Aortic smooth muscle cell (primary cell): ENCODE measurements at places on chromosomes 11 and 22. TPM values are rescaled to one million over a fixed set of nuclear protein-coding genes. Genes with fewer than 3 reads are reported as not detected.

Gene TMPRSS4
- total RNA-seq: under 0.01 TPM in 1 of 2 replicates, not detected in the other

Gene CRACR2B
- 4.6 and 4.9 TPM in 2 replicates for total RNA-seq

Gene SLC22A8
- total RNA-seq: not detected in 2 replicates

Gene RAB36
- 3.4 and 3.8 TPM in 2 replicates for total RNA-seq

Gene DGAT2
- 0.25 and 0.53 TPM in 2 replicates for total RNA-seq

Gene MYOD1
- not detected in 2 replicates for total RNA-seq

Gene TMEM191B
- 1.6 and 3.1 TPM in 2 replicates for total RNA-seq

Gene HMOX1
- total RNA-seq: 80.9 and 87.3 TPM in 2 replicates

Gene SERPIND1
- total RNA-seq: under 0.01 TPM in 1 of 2 replicates, not detected in the other

Gene GNAZ
- total RNA-seq: 1.8 and 2.8 TPM in 2 replicates

Gene VWCE
- total RNA-seq: 0.92 and 2.0 TPM in 2 replicates

Gene PRR5L
- 7.6 and 10.4 TPM in 2 replicates for total RNA-seq

Gene GGTLC2
- not detected in 2 replicates for total RNA-seq

Gene SLC22A24
- not detected in 2 replicates for total RNA-seq

Gene GRM5
- total RNA-seq: under 0.01 and 0.06 TPM in 2 replicates

Gene JAM3
- 61.9 and 71.5 TPM in 2 replicates for total RNA-seq

Gene TBX10
- not detected in 2 replicates for total RNA-seq

Gene KDELR3
- 95.3 and 125 TPM in 2 replicates for total RNA-seq

Gene OR51E1
- not detected in 2 replicates for total RNA-seq

Gene TRPM5
- not detected in 2 replicates for total RNA-seq

Gene OR51G2
- total RNA-seq: not detected in 2 replicates

Gene C11orf52
- 0.40 and 1.1 TPM in 2 replicates for total RNA-seq

Gene MS4A4A
- total RNA-seq: not detected in 2 replicates

Gene PTPRJ
- total RNA-seq: 6.9 and 9.8 TPM in 2 replicates

Gene CYTH4
- total RNA-seq: 0.06 and 0.40 TPM in 2 replicates

Gene RTN4R
- total RNA-seq: 0.12 and 0.13 TPM in 2 replicates

Gene OR6A2
- 0.13 and 0.19 TPM in 2 replicates for total RNA-seq

Gene INS
- not detected in 2 replicates for total RNA-seq

Gene IGHMBP2
- total RNA-seq: 10.6 and 12.2 TPM in 2 replicates

Gene ANO3
- 1.3 and 5.4 TPM in 2 replicates for total RNA-seq

Gene DRG1
- total RNA-seq: 82.4 and 90.8 TPM in 2 replicates

Gene CNGA4
- total RNA-seq: 0.06 TPM in 1 of 2 replicates, not detected in the other

Gene SLC22A12
- not detected in 2 replicates for total RNA-seq

Gene SLC25A45
- total RNA-seq: 2.1 and 2.2 TPM in 2 replicates

Gene FDXACB1
- 2.2 and 2.9 TPM in 2 replicates for total RNA-seq

Gene GTSE1
- 3.3 and 5.4 TPM in 2 replicates for total RNA-seq

Gene CRYBB2
- not detected in 2 replicates for total RNA-seq

Gene ESAM
- 7.0 and 13.6 TPM in 2 replicates for total RNA-seq

Gene SCGB2A2
- total RNA-seq: not detected in 2 replicates

Gene NRXN2
- 27.3 and 30.3 TPM in 2 replicates for total RNA-seq

Gene OR4C16
- total RNA-seq: not detected in 2 replicates

Gene C22orf42
- total RNA-seq: not detected in 2 replicates

Gene MPZL3
- 0.19 and 0.66 TPM in 2 replicates for total RNA-seq

Gene PGR
- 1.1 and 2.1 TPM in 2 replicates for total RNA-seq

Gene YAP1
- total RNA-seq: 131 and 139 TPM in 2 replicates

Gene ACCS
- 8.5 and 10.9 TPM in 2 replicates for total RNA-seq

Gene SREBF2
- 41.9 and 54.3 TPM in 2 replicates for total RNA-seq
